Stimulated activated CD8-positive, alpha-beta memory T cell treated with anti-CD3 and anti-CD28 coated beads, Interleukin-7, amount 100 ng/mL, for 1 hour (primary cell): ENCODE measurements at places on chromosomes 4 and X.

DNA sequence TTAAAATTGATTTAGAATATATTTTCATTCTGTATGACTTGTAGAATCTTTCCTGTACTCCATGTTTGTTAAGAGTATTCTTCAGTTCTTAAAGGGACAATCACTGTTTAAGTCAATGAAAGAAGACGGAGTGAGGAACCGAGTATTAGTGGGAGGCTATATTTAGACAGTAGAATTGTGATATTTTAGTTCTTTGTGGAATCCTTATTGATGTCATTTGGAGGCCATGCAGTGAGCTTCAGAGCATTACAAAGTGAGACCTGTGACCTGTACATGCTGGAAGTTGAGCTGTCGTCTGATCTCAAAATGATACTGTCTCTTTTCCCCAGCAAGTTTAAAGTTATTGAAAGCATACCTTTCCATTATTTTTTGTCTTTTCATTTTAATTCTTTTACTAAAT lies 394.7 kb downstream of the GALNTL6 start:
- DNase-seq: no peak

DNA sequence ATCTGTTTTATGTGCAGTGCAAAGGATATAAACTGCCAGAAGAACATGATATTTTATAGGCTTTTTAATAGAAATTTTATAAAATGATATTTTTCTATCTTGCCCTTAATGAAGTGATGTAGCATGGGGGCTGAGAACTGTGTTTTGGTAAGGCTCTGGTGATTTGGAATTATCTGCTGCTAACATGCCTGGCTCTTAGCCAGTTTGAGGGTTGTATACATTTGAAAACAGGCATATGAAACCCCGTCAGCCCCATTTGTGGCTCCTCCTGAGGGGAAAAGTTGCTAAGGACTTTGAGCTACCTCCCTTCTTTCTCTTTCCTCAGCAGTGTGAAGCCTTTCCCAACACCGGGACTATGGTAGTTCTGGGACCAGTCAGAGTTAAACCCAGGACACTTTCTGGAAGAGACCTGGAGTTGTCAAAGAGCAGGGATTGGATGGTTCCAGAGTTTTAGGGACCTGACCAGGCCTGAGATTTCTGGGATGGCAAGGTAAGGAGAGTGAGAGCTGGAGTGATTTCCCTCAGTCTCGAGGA lies 4.7 kb downstream of the SFRP2 start:
- DNase-seq: no peak

DNA sequence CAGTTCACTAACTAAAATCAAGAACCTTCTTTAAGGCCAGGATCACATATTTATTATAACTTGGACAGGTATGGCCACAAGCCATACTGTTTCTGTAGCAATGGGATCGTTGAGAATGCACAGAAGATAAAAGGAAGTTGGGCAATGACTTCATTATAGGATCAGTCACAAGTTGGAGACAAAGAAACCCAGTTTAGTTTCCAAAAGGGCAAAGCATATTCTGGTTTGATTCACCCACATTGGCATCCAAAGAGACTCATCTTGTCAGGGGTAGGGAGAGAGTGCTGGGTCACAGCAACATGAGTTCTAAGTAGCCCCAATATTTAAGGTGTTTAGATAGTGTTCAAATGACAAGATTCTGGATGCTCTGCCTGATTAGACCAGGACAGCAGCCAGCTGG lies 317.1 kb upstream of the GALNT7 start:
- DNase-seq: no peak

- no peak for DNase-seq
Measured at GRCh38 chr4:164488114-164488513, 265.8 kb upstream of the SMIM31 start.

- no peak for DNase-seq
Measured at GRCh38 chr4:183132865-183133264, 33.8 kb downstream of the WWC2 start.

DNA sequence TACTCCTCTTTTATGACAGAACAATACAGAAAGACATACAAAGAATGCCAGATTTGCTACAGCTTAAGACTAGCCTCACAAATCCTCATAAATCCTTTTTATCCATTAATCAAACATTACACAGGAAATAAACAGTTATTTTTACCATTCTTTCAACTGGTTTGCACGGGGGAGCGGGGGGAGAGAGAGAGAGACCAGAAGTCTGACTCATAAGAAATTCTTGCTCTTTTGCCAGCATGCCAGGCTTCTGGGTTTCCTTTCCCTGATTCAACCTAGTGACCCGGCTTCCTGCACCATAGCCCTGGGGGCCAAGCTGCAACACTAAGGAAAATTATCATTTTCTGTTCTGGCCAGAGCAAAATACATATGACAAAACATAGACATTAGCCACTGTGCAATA lies 6.8 kb upstream of the RRAGB start:
- no peak for DNase-seq

DNA sequence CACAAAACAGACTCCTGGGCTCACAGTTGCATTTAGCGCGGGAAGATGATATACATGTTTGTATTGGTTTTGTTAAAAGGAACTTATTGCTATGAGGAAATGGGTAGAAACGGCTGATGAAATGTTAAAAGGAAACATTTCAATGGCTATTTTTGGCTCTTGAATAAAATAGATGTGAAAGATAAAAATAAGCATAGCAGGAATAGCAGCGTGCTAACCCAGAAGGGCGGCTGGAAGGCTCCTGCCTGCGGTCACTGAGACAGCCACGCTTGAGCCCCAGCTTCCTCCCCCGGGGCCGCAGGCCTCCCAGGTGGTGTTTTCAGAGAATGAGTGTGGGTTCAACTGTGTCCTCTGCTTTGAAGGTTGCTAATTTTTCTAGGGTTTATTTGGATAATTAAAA lies 35.0 kb upstream of the CLCN4 start:
- DNase-seq: no peak

DNA sequence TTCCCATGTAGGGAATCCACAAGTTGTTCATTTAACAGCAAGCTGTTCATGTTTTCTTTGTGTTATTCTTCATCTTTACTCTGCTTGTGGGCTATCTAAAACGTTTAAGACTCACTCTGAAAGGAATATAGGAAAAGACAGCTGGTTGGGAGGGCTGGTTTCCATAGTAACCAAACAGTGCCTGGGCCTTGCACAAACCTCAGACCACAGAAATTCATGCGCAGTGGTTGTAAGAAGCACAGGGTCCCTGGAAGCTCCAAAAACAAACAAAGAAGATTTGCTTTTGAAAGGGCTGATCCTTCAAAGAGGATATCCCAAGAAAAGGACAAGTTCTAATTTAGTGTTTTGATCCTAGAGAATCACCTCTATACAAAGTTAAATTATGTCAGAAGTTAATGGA lies 7.8 kb downstream of the SERTM2 start:
- DNase-seq: no peak

DNA sequence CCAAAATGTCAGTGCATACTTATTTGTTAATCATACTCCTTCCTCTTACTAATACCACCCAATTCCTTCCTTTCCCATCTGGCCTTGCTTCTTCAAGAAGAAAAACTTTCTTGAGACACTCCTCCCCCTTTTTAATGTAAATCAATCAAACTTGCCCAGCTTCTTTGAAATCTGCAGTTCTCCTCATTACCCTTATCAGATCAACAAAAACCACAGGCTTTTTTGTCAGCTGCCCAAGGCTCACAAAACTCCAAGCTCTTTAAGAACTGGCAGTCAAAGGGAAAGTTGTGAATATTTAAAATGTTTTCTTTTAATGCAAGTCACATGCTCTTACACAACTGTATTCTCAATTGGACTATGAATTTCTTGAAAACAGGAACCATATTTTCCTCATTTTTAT lies 11.3 kb upstream of the MYOZ2 start:
- DNase-seq: no peak

DNA sequence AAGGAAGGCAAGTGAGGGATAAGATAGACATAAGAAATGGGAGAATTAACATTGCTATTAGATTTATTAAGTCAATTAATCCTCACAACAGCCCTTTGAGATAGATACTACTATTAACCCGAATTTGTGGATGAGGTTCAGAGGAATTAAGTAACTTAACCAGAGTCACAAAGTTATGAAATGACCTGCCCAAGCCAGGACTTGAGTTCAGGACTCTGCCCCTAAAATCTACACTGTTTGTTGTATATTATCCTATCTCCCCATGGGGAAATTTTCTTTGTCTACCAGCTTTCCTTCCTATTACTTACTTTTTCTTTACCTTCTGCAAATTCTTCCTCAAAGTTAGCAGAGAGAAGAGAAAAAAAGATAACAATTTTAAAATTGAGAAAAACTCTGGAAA lies 33.4 kb upstream of the UBQLN2 start:
- no peak for DNase-seq

- no peak for DNase-seq
Measured at GRCh38 chrX:63934791-63935190, 149.8 kb upstream of the ARHGEF9 start.

DNA sequence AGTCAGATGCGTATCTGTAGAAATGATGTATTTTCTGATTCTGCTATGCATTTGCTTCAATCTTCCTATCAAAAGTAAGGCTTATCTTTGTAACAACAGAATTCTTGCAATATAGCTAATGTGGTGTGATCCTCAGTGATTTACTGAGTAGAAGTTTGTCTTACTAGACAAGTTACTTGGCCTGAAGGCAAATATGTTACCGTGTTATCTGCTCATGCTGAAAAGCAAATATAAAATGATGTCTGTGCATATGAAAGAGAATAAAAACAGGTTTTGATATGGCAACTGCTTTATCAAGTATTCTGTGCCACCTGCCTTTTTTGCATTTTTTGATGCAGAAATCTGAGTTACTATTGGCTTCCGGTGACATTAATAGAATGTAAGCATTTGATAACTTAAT lies 92.6 kb downstream of the TIGD2 start:
- no peak for DNase-seq

DNA sequence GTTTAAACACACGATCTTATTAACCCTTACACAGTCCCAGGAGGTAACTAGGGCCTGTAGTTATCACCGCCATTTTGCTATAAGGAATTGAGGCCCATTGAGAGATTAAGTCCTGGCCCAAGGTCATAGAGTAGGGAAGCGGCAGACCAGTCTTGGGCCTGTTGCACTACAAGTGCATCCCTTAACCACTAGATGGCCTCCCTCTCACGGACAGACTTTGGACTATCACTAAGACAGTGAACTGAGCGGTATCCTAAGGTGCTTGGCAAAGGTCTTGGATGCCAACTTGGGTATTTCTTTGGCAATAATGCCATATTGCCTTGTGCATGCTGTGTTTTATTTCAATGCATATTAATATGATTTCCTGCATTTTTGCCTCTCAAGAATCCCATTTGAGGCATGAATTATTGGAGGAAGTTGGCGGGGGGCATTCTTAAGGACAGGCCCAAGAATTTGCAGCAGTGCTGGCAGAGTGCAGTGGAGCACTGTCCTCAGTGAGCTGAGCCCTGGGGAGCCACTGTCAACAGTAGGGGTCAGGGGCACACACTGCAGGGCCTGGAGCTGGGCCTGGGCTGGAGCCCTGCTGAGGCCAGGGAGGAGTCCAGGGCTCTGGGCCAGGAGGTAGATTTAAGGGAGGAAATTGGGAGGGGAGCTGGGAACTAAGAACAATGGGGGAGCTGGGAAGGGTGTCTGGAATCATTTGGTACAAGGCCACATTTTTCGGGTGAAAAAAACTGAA lies 147.4 kb downstream of the SMIM20 start:
- no peak for DNase-seq

DNA sequence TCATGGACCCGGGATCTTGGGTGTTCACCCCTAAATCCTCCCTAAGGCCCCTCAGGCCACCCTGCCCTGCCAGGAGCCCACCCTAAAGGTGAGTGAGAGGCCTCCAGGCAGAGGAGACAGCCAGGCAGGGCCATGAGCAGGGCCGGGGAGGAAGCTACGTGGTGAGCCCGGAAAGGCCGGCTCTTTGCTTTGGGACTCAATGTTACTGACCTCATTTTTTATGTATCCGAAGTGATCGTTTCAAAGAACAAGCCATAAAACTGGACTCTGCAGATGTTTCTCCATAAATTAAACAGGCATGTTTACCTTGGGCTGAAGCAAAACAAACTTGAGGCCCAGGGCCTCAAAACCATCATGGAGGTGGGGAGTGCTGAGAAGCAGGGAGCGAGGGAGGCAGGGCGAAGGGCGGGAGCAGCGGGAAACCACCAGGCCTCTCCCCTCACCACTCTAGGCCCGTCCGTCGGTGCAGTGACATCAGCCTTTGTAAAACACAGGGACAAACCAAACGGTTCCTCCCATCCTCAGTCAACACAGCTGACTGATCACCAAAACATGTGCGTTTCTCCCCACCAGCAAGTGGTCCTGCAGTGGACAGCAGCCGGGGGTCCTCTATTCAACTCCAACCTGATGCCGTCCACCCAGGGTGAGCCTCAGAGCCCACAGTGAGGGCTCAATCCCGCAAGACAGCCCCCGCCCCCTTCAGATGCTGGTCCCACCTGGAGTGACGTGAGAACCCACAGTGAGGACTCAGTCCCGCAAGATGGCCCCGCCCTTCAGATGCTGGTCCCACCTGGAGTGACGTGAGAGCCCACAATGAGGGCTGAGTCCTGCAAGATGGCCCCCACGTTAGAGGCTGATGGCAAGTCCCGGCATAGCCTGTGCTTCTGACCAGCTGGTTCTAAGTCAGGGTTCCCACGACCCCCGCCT lies 102.9 kb upstream of the LRPAP1 start:
- DNase-seq: no peak

DNA sequence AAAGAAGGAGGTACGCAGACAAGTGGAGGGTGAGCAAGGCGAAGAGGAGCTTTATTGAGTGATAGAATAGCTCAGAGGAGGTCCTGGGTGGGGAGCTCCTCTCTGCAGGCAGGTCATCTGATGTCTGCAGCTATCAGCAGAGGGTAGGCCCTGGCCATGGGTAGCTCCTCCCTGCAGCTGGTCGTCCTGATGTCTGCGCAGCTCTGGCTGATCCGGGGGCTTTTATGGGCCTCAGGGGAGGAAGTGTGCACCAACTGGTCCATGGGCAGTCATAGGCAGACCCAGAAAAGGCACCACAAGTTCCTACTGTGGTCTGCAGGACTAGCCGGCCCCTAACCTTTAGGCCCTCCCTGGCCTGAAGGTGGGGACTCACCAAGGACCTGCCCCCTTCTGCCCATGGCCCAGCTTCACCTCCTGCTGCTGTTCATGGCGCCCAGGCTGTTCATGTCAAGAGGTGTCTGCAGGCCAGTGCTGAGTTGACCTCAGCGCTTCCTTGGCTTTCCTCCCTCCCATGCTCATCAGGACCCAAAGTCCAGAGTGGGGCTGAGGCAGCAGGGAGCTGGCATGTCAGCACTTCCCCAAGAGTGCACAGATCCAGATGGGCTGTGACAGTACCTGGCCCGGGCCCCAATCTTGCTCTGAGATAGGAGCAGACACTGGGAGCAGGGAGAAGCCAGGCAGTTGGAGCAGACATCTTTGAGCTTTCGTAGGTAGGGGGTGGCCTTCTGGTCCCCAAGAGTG lies 46.1 kb downstream of the ARAP2 start:
- DNase-seq: no peak

- DNase-seq: no peak
Measured at GRCh38 chr4:119231491-119231890, 19.0 kb downstream of the USP53 start.

- no peak for DNase-seq
Measured at GRCh38 chr4:793941-794621, 31.8 kb downstream of the CPLX1 start.

DNA sequence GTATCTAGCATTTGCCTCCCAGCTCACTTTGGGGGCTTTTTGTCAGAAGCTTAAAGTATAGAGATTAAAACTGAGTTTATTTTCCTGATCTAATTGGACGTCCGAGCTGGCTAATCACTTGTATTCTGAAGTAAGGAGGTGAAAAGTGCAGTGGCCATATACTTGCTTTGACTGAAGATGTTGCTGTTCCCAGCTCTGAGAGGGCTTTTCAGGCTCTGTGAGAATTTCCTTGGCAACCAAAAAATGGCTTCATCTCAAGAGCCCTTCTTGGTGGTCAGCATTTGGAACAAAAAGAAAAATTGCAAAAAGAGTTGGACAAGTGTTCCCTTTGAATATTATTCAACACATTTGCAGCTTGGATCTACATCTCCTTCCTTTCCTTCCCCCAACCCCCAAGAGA lies 67.0 kb downstream of the SLC4A4 start:
- no peak for DNase-seq
